ENCODE measurements at places on chromosomes 5 and 9. TPM values are rescaled to one million over a fixed set of nuclear protein-coding genes. Genes with fewer than 3 reads are reported as not detected.

The PCDHB3 gene
- total RNA-seq: 2.0 TPM

- DNase-seq: no peak
Observed at GRCh38 chr5:43038496-43038989, 1.6 kb downstream of the ANXA2R start.

DNA sequence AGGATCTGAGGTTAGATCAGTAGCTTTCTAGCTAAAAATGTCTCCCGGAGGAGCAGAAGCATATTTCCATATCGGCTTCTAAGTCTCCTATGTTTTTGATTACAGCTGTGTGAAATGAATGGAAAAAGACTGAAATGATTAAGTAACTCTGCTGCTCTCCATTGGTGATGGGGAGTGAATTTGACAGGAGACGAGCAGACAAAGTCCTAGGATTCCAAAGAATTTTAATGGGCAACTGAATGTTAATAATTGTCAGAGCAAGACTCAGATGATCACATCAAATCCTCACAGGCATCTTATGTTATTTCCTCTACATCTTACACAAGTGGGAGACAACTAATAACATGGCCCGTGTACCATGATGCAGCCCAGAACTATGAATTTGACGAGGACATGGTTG is 66.8 kb downstream of the LIX1 start:
- DNase-seq: no peak

The SPATA31D4 gene
- total RNA-seq: not detected

DNA sequence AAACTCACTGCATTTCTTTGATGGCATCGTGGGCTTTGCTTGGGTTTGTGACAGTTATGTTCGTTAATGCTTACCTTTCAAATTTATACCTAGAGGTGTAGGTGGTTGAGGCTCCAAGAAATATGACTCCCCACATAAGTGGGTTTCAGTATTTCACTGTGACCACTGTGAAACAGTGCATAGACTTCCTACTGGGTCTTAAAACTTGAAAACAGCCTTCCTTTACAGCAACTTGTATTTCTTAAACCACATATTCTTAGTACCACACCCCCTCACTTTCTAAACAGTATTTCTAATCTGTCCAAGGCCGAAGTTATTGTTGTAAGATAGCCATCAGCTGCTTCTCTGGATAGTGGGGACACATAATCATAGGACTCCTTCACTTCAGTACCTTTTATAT is 48.3 kb downstream of the TMEFF1 start:
- no peak for DNase-seq

DNA sequence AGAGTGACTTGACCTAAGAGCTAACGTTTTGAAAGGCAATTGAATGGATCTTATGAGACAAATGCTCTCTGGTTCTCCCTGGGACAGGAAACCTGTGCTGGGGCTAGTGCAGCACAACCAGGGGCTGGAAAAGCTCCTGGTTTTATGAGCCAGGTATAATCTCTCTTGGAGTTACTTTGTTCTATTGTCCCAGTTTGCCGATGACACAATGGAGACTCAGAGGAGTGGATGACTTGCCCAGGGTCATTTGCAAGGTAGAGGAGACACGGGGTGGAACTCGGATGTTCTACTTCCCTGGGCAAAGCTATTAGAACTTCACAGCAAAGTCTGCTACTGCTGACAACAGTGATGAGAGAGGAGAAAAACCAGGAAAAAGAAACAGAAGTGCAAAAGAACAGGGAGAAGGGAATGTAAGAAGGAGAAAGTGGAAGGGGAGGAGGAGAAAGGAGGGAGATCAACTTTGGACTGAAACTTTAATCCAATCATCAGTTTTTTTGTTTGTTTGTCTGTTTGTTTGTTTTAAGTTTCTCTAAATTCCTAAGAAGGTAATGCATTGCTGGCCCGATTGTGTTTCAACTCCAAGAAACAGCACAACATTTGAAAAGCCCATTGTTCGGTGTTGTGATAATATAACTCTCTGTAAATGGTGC is 7.4 kb upstream of the GSN start:
- no peak for DNase-seq

GRCh38 chr9:132810314-132810713 is 67.8 kb downstream of the AK8 start:
- DNase-seq: no peak

The SMIM33 gene
- total RNA-seq: not detected

The PCDHGA5 gene
- 8.6 TPM for total RNA-seq

The GDA gene
- not detected for total RNA-seq

The C9 gene
- not detected for total RNA-seq

The PCDHGB6 gene
- total RNA-seq: 12.5 TPM

DNA sequence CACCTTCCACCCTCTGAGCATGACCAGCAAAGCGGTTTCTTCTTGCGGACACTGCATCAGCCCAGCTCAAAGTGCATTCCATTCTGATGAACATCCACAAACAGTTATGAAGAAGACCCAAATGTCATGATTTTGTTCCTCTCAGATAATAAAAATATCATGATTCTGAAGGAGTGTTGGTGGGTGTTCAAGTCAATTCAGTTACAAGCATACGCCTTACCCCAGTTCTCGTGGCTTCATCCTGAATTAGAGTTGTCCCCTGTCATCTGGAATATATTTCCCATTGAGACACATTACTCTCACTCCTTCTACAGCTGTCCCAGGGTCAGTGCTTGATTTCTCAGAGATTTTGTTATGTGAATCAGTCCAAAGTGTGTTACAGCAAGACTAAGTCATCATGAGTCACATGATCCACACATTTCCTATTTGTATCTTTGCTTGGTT is 325.4 kb downstream of the RFX3 start:
- DNase-seq: no peak

DNA sequence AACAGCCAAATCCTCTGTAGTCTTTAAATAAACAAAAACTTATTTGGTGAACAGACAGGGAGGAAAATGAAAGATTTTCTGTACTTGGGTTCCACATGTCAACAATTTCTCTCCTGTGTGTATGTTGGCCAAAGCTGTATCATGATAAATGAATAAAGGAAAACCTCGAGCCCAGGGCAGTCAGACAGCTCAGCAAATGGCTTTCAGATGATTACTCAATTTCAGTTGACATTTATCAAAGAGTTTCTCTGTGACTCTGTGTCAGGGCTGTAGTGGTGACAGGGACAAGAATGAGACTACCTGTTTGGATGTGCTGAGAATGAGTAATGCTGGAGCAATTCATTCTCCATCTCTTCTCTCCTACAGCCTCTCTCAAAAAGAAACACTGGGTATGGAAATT is 45.7 kb upstream of the PTGS1 start:
- peak; percentile 3 for DNase-seq

The TMEM215 gene
- not detected for total RNA-seq

The ORM1 gene
- total RNA-seq: not detected

DNA sequence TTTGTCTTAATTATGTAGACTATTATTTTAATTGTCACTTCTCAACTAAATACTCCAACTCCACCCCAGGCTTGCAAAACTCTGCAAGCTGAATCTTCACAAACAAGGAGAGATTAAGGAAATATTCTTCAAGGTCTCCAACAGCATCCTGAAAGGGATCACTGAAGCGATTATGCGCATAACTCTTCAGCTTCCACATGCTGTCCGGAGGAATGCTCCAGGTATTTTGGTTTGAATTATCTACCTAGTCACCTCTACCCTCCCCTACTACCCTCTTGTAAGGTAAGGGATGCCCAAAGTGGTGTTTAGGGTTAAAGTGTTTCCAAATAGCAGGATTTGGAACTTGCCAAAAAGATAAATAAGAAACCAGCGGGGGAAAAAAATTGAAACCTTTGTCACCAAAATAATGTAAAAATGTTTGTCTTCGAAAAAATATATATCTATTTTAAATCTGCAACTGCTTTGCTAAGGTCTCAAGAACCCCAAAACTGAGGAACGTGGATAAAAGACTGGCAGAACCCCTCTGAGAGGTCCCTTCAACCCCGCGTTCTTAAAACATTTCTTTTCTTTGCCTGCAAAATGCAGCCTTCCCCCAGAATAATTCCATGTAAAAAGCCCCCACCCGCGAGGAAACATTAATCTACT is 11.6 kb downstream of the PTCH1 start:
- DNase-seq: no peak

- no peak for DNase-seq
Observed at GRCh38 chr9:111282845-111283244, 47.2 kb downstream of the OR2K2 start.

GRCh38 chr9:37471942-37472684 is 6.9 kb upstream of the ZBTB5 start:
- no peak for DNase-seq

Measured in vagina (tissue), 2 donors.